ENCODE measurements at places on chromosomes 5 and 9.

DNA sequence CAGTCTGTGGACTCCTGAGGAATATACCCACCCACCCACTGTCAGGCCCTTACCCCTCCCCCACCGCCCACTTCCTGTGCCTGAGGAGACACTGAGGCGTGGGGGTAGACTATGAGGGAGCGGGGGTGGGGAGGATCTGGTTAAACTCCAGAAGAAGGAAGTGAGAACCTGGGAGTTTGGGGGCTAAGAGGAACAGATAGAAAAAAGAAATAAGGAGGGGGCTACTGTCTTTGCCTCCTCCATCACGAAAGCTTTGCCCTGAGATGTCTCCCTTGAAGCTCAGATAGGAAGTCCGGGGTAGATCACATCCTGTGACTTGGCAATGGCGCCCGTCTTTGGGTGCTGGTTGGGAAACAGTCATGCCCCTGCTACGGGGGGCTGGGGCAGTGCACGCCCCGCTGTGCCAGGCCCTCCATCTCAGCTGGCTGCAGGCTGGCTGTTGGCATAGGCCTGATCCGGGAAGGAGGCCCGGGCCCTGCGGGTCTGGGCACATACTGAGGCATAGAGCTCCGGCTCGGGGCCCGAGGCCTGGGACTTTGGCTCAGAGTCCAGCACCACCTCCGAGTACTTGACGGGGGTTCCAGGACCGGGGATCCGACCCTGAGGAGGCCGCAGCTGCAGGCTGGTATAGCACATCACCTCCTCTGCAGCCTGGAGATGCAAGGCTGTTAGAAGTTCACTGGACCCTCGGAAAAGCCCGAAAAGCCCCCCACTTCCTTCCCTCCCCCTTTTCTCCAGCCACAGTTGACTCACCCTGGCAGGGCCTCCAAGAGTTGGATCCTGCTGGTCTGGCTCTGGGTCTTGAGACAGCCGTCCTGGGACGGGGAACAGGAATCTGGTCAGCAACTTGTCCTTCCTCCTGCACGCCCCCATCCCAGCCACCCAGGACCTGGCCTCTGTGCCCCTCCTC lies 1.0 kb downstream of the SIT1 start:
- no peak for DNase-seq

DNA sequence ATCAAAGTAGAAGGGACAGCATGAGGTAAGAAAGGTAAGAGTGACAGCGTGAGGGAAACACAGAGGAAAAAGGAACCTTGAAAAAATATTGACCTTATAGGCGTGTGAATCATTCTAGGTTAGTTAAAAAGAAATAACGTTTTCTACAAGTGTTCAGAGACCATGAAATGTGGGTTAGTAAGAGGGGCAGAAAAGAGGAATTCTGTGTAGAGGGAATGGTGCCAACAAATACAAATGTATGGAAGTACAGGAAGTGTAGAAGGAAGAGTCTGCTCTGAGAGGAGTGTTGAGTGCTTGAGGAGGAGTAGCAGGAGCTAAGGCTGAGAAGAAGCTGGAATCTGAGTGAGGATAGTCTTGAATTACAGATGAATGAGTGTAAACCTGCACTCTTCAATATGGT lies 418.6 kb upstream of the RIOK2 start:
- DNase-seq = no peak

DNA sequence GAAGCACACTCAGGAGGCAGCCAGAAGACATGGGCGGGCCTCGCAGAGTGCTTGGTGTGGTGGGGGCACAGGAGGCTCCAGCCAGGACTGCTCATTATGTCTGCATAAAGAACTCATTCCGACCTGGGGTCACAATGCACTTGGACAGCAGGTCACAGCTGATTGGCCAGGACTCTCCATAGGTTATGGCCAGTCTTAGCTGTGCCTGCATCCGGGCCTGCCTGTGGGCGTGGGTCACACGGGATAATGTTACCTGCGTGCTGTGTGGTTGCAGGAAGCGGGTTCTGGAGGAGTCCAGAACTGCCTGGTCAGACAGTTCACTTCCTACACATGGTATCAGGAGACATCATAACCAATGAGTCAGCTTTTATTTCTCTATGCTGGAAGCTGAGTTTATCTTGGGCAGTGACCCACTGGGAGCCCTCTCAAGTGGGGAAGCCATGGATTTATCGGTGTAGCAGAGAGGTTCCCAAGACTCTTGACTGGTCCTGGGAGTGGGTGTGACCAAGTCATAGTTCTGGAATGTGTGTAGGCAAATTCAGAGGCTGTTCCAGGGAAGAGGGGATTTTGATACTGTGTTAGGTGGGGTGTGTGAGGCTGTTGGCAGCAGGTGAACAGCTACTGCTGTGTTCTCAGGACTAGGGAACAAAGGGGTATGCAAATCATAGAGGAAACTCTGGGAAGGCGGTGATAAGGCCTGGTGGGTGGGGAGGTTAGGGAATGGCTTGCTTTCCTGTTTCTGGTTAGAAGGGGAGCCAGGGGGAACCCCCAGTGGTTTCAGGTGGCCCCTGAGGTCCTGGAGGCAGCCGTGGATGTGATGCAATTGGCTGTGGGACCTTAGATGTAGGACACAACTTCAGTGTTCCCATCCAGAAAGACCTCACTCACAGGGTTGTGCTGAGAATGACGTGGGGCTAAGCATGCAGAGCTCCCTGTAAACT lies 51.3 kb downstream of the ARHGEF37 start:
- DNase-seq = peak; percentile 91

- no peak for DNase-seq
Observed at GRCh38 chr5:7881816-7882215, 12.9 kb downstream of the MTRR start.

DNA sequence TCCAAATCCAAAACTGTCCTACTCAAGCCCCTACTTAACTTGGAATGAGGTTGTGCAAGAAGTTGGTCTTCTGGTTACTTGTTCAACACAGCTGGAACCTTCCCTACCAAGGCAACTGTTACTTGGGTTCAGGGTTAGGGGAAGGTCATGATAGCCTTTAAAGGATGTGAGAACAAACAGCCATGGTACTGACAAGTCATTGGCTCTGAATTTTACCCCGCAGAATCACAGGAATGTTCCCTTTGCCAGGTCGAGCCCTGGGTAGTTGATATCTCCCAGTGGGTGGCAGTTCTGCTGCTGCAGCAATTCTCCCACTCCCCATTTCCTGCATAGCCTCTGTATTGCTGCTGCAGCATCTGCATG lies 396.1 kb upstream of the MPDZ start:
- no peak for DNase-seq

DNA sequence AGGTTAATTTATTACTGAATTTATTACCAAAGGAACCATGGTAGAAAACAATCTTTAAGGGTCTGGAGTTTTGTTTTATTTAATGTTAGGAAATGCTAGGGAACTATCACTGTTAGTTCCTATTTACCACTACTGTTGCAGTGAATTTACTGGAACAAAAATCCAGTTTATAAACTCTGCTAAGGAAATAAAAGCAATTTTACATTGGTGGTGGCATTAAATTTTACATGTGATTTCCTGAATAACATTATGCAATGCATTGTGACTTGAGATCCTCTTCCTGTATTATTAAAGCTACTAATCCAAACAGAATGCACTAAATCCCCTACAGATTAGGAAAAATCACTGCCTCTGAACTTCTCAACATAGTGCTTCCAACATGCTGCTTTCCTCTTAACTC lies 599.5 kb upstream of the PTGER4 start:
- peak; percentile 52 for DNase-seq

DNA sequence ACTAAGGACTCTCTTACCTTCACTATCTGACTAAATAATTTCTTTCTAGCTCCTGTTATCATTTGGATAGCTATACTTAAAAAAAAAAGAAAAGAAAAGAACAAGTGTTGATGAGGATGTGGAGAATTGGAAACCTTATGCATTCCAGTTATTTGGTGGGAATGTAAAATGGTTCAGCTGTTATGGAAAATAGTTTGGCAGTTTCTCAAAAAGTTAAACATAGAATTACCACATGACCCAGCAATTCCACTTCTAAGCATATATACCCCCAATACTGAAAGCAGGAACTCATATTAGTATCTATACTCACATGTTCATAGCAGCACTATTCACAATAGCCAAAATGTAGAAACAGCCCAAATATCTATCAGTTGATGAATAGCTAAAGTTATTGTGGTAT lies 61.1 kb downstream of the GNA14 start:
- DNase-seq = peak; percentile 23

DNA sequence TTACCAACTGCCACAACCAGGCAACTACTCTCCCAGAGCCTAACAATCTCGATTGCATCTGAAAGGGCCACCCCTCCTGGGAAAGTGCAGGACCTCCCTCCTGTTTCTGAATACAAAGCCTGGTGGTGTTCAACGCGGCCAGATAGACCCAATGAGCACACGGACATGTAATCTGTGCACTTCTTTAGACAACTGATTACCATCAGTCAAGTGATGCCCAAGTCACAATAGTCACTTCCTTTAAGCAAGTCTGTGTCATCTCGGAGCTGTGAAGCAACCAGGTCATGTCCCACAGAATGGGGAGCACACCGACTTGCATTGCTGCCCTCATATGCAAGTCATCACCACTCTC lies 739 bp downstream of the C9orf72 start:
- DNase-seq = peak; percentile 38
